Stimulated activated CD8-positive, alpha-beta memory T cell treated with anti-CD3 and anti-CD28 coated beads, Interleukin-15, amount 100 ng/mL, for 24 hours (primary cell): ENCODE measurements at places on chromosomes 12 and 14.

DNA sequence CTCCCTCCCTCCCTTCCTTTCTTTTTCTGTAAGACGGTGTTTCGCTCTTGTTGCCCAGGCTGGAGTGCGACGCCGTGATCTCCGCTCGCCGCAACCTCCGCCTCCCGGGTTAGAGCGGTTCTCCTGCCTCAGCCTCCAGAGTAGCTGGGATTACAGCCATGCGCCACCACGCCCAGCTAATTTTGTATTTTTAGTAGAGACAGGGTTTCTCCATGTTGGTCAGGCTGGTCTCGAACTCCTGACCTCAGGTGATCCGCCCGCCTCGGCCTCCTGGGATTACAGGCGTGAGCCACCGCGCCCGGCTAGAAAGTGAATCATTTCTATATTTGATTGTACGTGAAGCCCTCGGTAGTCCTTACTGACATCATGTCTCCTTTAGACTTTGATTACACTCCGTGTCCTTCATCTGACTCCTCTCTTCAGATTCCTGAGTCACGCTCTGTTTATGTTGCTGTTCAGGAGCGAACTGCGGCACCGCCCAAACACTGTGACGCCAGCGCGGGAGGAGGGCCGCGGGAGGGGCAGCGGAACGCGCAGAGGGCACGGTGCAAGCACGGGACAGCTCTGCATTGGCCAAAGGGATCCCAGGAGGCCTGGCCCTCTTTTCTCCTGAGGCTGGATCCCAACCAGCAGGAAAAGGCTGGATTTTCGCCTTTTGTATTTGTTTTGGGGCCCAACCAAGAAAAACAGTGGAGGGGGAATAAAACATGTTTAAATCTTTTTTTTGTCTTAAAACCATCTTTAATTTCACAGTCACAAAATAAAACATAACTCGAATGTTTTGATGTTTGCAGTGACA lies 538 bp upstream of the GABARAPL1 start:
- DNase-seq, result peak; percentile 63

DNA sequence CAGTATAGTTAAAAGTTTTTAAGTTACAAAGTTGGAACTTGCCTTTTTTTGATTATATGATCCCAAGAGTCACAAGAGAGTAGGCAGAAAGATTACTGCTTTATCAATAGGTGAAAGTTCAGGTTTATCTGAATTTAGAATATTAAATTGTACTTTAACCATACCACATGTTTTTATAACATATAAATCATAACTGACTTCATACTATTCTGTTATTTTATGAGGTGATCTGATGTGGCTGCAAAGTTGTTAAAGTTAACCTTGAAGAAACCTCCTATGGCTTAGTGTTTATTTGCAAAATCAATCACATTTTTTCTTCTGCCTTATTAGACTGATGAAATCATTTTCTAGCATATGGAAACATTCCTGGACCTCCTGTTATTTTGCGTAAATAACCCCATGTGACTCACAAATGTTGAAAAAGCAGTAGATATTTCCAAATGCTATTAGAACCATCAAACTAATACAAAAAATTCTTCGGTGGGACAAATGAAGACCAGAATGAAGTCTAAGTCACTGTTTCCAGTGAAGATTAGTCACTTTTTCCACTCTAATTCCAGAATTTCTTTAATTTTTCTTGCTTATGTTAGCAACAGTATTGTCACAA lies 132.1 kb downstream of the RAD51B start:
- no peak for DNase-seq

DNA sequence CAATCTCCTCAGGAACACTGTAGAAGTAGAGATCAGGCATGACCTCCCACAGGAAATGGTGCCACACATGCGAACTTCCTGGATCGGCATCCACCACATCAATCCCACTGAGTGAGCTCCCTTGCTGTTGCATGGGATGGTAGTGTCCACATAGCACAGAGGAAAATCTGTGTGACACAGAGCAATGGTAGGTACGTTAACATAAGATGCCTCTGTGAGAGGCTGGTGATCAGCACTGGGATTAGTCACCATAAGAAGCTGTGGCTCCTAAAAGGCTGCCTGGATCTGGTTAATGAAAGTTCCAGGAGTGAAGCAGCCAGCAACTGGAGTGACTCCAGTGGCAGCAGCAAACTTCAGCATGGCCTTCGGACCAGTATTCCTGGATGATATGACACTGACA lies 21.8 kb downstream of the WDHD1 start:
- no peak for DNase-seq

DNA sequence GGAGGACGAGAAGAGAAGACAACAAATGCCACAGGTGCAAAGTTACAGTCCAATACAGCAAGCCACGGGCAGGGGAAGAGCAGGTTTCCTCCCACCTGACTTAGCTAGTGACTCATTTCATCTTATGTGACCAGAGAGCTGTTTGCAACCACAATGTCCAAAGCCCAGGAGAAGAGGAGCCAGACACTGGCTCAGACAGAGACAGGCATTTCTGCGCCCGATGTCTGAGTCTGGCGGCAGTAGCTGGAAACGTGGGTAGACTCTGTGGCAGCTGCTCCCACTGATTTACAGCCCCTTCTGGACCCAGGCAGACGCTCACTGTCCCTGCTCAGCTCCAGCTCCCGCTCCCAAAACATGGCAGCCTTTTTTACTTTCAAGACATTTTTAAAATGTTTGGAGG lies 60.0 kb downstream of the CHGA start:
- no peak for DNase-seq

DNA sequence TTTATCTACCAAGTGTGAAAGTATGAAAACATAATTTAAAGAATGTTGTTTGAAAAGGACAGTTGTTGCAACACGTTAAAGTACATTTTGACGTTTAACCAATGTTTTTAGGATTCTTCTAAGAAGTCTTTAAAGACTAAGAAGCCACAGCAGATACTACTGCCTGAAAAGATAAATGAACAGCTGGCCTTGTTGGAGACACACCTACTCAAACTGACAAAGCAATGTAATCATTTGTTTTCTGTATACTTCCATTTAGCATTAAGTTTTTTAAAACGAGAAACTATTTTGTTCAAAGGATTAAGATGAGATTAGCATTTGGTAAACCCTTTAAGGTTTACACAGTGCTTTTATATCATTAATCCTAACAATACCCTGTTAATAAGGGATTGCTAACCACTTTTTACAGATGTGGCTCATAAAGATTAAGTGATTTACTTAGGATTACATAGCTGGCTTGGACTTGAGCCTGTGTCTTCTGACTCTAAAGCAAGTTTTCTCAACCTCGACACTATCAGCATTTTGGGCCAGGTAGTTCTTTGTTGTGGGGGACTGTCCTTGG lies 134.4 kb downstream of the CFAP54 start:
- DNase-seq, result no peak

DNA sequence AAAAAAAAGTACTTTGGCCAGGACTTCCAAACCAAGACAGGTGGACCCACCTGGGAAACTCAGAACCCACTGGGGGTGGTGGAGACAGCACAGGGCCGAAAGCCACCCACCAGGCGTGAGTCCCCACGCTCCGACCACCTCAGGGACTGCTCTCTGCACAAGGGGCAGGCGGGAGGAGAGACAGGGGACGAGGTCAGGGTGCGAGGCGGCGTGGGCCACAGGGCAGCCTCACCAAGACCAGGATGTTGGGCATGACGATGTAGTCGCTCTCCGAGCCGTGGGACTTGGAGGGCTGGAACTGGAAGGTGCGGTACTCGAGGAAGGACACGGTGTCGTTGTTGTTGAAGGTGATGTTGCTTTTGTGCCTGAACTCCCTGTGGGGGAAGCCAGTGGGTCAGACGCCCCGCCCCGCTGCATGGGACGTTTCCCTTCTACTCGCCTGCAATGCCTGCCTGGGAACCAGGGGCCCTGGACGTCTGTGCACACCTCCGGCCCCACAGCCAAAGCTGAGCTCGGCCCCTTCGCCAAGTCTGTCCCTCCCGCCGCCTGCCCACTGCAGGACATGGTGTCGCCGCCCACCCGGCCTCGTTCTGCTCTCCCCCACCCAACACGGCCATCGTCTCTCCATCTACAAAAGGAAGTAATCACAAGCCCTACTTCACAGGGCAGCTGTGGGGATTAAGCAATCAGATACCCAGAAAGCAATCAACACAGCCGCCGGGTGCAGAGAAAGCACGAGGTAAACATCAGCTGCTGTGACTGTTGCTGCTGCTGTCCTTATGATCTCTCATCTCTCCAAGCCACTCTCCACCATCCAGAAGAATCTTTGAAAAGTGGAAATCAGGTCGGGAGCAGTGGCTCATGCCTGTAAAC lies 48.7 kb downstream of the SCARB1 start:
- no peak for DNase-seq

DNA sequence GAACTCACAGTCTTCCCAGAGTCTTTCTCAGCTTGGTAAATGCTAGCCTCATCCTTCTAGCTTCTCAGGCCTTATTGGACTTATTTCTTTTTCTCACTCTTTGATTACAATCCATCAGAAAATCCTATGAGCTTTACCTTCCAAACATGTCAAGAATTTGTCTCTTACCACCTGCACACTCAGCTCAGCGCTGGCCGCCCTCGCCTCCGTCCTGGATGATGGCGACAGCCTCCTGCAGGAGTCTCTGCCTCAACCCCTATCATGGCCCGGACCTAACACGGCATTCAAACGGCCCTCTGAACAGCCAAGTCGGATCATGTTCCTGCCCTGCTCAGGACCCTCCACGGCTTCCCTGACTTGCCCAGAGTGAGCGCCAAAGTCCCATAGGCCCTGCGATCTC lies 333.1 kb upstream of the FKBP4 start:
- DNase-seq, result no peak

DNA sequence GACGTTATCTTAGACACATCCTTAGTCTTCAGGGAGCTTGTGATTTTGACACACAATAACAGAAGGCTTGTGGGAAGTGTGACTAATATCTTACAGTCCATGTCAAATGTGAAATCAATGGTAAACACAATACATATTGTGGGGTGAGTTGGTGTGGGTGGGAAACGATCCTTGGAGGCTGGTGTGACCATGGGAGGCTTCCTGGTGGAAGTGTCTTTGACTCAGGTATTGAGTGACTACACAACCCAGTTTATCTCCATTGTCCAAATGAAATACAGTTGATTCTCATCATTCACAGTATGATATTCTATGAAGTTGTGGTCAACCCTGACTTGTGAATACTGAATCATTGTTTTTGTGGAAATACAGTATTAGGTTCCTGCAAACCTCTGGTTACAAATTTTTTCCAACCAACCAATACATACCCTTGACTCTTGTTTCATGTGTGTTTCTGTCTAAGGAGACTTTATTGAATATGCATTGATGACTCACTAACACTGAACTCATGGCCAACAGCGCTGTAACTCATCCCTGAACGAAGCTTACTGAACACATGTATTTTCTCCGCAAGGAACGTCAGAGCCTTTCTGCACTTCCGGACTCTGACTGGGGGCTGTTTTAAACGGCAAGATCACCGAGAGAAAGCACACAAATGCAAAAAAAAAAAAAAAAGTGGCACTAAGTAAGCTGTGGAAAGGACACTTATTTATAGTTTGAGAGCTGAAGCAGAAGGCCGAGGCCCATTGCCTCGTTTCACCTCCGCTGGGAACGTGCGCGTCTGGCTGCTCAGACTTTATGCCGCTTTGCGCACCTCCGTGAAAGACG lies 59.0 kb downstream of the CLMN start:
- no peak for DNase-seq

- DNase-seq, result peak; percentile 34
These were observed 118.4 kb upstream of the EVL start for GRCh38 chr14:99946652-99947489.

GRCh38 chr14:66056926-66057552 lies 429.1 kb upstream of the CCDC196 start:
- no peak for DNase-seq

DNA sequence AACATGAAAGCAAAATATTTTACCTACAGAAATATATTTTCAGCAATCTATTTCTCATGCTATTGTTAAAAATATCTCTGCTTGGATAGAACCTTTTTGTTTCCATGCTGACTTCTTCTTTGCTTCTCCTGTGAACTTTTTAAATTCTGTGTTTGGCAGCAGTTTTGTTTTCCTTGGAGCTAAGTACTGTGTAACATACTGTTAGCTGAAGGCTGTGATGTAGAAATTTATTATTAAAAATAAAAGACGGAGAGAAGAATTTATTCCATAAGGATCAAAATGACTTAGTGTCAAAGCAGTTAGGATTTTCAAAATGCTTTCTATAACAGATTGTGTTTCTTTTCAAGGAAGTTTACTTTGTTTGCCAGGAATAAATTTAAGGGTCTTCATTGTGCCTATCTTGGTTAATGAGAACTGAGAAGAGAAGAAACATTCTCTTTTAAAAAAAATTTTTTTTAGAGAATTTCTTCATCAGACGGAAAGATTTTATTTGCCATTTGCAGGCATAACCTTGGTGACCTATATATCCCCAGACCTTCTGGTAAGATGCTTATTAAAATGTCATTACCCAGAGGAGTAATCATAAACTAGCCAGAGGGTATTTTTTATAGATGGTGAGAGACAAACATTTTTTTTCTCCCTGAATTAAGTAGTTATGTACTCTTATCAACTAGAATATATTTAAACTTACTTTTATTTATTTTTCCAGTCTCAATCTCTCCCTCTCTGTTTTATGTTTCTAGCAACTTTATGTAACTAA lies 147.1 kb upstream of the SLCO1C1 start:
- DNase-seq, result no peak

GRCh38 chr12:20028033-20028432 lies 340.3 kb upstream of the PDE3A start:
- DNase-seq, result no peak

GRCh38 chr12:9079883-9080675 lies 35.6 kb downstream of the A2M start:
- DNase-seq, result no peak

DNA sequence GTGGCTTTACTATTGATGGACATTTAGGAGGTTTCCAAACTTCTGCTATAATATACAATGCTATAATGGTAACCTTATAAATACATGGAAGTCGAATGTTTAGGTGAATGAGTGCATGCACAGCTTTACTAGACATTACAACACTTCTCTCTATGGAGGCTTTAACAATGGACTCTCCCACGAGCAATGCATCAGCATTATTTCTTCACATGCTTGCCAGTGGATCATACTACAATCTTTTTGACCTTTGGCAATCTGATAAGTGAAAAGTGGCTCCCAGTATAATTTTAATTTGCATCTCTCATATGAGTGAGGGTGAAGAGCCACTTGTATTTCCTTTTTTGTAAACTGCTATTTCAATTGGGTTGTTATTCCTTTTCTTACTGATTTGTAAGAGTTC lies 18.2 kb downstream of the RDH12 start:
- DNase-seq, result no peak
